Motor neuron (in vitro differentiated cells): ENCODE measurements at places on chromosomes 2 and 18.
A peak's percentile ranks its signal among the peaks of the same experiment; 100 is the strongest.

GRCh38 chr2:79131687-79132086, 11.4 kb downstream of the REG1A start:
- ATAC-seq, result no peak

DNA sequence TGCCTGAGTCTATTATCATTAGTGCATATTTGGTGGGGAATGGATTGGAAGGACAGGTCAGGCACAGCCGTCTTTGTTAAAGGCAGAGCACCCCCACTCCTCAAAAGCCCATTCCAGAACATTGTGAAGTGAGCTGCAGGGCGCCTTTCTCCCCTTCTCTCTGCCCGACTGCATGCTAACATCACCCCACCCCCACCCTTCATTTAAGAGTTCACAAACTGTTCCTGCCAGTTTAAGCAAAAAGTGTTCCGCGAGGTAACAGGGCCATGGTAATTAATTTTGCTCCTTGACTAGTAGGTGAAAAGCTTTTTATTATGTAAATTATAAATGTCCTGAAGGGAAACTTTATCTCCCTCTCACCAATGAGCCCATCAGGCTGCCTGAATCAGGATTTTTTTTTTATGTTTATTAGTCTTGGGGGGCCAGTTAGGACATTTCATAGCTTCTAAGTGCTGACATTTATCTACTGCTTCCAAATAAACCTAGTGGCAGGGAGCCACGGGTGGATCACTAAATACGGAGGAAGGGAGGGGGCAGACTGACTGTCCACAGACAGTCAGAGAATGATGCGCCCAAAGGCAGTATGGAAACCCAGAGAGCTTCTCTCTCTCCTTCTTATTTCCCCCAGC, 99.4 kb downstream of the FTCDNL1 start:
- ATAC-seq, result peak; percentile 24

GRCh38 chr2:181457741-181458425, 697 bp downstream of the ITGA4 start:
- peak; percentile 74 for ATAC-seq

- ATAC-seq, result no peak
Measured at GRCh38 chr2:189648846-189649509, 12.3 kb upstream of the ASNSD1 start.

- peak; percentile 27 for ATAC-seq
Measured at GRCh38 chr2:176729706-176730569, 460.7 kb downstream of the MTX2 start.

DNA sequence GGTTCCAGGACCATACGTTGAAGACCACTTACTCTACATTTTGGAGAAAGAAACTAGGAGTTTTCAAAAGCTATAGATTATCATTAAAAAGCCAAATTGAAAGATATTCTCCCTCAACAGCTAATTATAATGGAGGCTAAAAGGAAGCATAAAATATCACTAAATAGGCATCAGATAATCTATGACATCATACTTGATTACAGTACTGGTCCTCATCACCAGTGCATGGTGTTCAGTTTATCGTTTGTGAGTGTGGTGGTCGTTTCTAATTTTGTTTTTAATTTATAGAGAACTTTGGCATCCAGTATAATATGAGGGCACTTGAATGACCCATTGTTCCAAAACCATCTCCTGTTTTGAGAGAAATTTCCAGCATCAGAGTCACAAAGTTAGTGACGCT, 80.9 kb downstream of the HNRNPLL start:
- ATAC-seq, result no peak

- ATAC-seq, result no peak
Measured at GRCh38 chr18:14949800-14950664, 202.1 kb downstream of the ANKRD30B start.

DNA sequence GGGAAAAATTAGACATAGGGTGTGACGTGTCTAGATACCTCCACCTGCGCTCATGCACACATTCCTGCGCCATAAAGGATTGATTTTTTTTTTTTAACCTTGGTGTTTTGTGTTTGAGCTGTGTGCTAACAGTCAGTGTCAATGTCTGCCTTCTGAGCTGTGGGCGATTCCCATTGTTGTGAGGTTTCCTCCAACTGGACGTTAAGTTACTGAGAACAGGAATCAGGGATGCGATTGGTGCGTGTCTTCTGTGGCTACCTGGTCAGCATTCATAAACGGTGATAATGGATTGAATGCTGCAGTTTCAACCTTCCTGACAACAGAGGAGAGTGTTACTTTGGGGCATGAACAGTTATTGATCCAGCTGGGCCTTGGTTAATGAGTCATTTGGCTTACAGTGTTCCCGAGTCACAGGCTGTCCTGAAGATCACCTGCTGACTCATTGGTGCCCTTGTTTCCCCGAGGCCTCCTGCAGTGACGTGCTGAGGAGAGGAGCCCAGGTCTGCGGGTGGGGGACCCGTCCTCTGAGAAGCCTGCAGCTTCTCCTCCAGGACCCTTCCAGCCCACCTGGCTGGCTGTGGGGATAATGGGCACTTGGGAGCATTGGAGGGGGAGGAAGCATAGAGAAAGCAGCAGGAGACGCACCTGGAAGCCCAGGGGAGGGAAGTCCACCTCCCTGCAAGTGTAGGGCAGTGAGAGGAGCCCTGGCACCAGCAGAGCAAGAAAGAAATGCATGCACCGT, 25.8 kb upstream of the CABYR start:
- no peak for ATAC-seq

DNA sequence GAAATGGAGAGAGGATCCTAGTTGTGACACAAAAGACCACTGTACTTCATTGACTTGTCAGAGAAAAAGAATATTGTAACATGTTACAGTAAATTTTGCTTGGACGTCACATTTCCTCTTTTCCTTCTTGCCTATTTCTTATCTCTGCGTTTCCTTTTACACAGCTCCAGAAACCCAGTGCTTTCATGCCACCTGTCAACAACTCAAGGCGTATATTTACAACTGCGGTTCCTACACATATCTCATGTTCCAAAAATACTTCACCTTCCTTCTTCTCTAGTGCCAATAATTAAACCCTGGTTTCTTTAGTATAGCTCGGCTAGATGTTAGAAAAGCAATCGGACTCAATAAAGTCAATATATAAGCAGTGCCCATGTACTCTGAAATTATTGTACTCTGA, 911.5 kb upstream of the FSHR start:
- no peak for ATAC-seq

DNA sequence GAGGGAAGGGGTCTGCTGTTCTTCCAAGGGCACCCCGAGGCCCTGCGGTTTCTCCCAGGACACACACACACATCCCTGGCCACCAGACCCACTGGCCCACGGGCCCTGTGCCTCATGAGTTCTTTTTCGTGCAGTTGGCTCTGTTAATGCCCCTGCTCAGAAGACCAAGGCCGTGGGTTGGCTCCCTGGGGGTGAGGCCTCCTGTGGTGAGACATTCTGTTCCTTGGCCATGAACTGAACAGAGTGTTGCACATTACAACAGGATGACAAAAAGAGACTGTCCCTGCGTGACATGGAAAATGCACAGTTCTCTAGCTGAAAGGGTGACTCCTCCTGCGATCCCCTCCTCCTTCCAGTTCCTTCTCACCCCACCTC, 30.7 kb downstream of the SH2D6 start:
- no peak for ATAC-seq

DNA sequence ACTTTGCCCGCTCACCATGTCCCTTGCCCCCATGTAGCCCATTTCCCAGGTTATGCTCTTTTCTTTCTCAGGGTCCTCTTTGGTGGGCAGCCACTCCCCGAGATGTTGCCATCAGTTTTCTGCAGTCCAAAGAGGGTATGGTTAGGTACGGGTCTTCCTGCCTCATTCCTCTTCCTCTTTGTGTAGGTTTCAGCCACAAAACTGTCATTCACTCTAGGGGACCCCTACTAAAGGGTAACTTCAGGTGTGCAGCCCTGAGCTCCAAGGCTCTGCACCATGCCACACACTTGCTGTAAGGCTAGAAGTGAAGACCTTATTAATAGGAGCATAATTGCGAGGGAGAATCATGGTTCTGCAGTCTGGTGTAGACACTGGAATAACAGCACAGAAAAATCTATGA, 99.8 kb upstream of the ZNF397 start:
- ATAC-seq, result no peak

DNA sequence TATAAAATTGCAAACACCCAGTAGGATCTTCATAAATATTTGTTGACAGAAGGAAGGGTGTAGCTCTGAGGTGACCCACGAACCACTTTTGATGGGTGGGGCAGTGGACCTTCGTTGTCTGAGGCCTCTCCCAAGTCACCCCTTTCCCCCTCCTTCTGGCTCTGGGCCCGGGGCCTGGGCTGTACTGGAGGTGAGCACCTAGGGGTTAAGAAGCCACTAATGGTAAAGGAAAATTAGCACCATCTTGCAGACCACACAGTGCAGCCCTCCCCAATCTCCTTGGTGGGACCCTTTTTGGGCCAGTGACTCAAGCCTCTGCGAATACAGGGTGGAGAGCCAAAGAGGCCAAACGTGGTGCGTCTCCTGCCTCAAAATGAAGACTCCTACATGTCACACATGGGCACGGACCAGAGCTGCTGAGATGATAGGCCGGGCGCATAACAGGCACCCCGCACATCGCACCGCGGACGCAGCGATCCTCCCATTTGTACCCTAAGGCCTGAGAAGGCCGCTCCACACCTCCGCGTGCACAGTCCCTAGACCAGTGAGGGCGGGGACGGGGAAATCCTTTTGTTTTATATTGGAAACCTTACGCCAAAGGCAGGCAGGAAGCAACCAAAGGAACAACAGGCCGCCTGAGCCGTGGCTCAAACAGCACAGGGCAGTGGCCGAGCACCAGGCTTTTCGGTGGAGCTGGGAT, 31.9 kb upstream of the ATP6V1B1 start:
- ATAC-seq, result no peak

DNA sequence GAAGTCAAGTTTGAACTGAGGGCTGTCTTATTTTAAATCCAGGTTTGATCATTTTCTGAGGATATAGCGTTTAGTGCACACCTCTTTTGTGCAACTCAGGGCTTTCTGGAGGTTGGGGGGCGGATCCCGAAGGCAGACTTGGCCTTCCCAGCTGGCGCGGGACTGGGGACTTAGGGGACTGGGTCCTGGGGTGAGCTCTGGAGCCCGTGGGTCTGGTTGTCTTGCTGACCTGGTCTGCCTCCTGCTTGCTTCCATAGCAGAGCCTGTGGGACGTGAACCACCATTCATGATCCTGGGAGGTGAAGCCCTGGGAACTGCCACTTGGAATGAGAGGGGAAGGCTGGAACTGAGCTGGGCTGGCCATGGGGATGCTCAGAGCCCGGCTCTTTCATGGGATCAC, 63.1 kb downstream of the AGAP1 start:
- no peak for ATAC-seq

GRCh38 chr2:105824446-105824845, 79.7 kb downstream of the NCK2 start:
- no peak for ATAC-seq

DNA sequence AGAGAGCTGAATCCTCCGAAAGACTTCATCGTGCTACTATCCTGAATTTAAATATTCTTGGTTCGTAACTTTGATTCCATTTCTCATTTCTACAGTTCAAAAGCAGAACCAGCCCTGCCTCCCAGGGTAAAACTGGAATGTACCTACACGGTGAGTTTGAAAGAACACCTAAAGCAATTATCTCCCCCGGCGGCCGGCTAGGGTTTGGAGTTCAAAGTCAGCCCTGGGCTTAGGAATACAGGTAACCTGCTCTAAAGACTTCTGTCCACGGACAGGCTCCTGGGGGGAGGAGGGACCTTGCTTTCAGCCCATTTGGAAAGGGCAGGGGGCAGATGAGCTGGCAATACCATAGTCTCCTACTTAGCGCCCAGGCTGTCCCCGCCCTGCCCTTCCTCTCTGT, 32.3 kb downstream of the CYP27C1 start:
- no peak for ATAC-seq

GRCh38 chr2:169162613-169163012, 93.2 kb downstream of the DHRS9 start:
- ATAC-seq, result no peak

- ATAC-seq, result peak; percentile 22
Measured at GRCh38 chr18:25457126-25457525, 105.2 kb upstream of the ZNF521 start.

DNA sequence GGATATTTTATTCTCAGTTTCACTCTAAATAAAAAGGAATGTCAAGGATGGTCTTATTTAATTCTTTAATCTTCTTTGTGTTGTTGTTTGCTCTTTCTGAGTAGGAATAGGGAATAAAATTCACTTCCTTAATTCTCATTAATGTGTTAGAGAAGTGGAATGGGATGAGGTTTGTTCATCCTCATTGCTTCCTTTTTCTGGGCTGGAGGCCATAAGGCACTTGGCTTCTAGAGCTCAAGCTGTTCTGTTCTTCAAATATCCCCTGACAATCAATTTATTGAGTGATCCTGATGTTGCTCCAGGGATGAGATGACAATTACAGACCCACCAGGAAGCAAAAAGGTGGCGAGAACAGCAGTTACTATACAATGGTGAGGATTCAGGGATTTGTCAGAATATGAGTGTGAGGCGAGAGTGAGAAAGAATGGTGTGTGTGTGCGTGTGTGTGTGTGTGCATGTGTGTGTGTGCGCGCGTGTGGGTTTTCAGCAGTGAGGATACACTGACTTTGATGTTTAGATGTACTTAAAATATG, 557.6 kb upstream of the FANCL start:
- ATAC-seq, result no peak

DNA sequence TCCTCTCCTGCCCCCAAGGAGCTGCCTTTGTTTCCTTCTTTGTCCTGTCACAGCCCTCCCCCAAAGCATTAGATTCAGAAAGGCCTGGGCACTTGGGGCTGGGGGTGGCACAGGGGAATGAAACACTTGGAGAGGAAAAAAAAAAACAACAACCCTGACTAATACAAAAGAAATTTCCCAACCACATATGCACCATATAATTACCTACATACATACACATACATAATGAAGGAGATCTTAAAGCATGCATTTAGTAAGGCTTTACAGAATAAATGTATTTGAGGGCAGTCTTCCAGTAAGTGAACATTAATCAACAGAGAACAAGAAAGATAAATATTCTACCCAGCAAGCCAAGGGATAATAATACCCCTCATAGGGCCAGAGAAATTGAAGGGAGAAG, 70.0 kb upstream of the PPP1CB start:
- peak; percentile 32 for ATAC-seq
